Fibroblast of skin of left quadriceps (primary cell): ENCODE measurements at places on chromosomes 7 and 10.

DNA sequence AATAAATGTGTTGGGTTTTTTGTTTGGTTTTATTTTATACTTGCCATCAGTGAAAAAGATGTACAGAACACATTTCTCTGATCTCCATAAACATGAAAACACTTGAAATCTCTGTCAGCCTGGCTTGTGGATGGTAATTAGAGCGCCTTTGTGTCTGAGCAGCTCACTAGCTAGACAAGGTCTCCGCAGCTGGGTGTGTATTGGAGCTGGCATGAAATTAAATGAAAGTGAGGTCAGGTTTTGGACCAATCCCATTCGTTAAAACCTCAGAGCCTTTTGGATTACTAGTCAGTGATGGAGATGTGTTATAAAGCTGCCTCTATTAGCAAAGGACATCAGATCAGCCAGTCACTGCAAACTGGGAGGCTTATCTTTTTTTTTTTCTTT, 2.7 kb downstream of the FRAT1 start:
- DNase-seq: no peak

DNA sequence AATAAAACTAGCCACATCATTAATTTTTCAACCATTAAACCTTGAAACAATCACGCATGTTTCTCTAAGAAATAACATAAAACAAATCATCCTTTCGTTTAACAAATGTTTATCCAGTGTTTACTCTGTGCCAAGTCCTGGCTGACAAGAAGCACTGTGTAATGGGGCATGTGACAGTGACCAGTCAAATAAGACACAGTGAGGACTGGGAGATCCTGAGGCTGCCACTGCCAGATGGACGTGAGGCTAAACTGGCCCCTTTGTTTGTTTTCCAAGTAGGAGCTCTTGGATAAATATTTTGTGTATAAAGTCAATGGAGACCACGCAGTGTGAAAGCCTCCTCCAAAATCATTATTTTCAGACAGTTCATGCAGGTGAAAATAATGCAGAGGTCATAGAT, 626.2 kb downstream of the SUGCT start:
- no peak for DNase-seq

DNA sequence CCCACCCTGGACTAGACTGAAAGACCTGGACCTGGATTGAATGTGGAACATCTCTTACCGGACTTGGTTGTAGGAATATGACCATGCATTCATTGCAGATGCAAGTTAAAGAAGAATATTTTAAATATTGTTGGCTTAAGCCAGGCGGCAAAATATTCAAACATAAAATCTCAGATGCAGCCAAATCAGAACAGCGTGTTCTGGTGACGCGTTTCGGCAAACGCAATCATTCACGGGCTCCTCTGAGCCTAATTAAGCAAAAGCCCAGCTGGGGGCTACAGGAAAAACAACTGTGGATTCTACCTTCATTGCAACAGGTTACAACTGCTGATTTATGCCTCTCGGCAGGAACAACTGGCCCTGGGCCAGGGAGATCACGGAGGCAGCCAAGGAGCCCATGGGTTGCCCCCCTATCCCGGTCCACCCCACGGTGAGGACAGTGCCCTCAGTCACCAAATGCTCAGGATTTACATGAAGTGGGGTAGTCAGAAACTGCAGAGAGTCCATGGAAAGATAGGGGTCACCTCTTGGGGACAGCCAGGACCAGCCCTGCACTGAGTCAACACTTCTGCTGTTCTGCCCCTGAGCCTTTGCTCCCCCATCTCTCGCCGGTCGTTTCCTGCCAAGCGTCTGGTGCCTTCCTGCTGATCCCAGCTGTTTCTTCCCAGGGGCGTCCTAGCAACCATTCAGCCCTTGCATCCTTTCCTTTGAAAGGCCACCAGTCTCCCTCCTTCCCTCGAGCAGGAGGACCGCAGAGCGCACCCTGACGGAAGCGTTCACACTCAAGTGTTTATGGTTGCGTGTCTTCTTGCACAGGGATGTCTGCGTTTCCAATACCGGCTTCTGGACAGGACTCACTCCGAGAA, 64.4 kb upstream of the SFMBT2 start:
- no peak for DNase-seq

DNA sequence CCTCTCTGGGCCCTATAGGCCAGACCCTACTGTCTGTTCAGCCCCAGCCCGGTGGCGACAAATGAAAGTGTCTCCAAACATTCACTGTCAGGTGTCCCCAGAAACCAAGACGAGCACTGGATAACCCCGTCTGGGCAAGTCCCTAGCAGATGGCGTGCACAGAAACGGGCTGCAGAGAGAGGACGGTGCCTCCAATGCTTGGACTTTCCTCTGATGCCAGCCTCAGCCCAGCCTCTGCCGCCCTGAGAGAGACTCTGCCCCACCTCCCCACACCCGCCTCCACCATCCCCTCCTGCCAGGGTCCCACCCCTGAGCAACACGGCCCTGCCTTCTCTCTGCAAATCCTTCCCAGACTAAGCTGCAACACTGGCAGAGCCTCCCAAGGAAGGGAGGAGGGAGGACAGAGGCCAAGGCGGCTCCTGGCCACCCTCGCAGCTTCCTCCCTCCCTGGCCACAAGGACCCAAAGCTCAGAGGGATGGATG, 7.4 kb upstream of the LFNG start:
- no peak for DNase-seq

DNA sequence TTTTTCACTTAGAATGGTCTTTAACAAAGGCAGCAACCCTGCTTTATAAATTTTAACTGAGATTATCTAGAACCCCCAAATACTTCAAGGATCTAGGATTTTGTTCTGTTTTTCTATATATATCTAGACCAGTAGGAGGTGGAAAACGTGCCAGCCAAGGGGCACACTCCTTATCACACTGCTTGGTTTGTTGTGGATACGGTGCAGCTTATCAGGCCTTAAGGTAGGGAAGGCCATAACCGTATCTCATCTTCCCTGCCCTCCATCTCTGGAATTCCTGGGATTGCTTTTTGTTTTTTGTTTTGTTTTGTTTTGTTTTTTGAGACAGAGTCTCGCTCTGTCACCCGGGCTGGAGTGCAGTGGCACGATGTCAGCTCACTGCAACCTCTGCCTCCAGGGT, 75.4 kb downstream of the MPLKIP start:
- DNase-seq: no peak

- DNase-seq: peak; percentile 71
Observed at GRCh38 chr10:104337985-104338735, at the start of gene ITPRIP. Gene ITPRIP, minus strand, starts transcription at chr10:104338465. Its CDS starts 22,414 bp downstream, at chr10:104316051.

DNA sequence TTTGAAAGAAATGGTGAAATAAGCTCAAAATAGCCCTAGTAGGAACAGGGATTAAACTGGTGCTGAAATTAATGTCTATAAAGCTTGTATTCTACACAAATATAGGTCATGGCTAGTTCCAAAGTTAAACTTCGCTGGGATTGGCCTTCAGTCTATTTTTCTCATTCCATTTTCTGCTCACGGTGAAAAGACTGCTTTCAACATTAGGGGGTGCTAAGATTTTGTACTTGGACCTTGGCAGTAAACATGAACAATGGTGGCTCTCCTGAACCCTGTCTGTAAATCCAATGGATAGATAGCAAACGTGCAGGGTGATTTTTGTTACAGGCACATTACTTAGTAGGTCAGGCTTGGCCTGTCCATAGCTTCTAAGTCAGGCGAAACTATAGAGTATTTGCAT, 36.0 kb upstream of the RSU1 start:
- DNase-seq: no peak

DNA sequence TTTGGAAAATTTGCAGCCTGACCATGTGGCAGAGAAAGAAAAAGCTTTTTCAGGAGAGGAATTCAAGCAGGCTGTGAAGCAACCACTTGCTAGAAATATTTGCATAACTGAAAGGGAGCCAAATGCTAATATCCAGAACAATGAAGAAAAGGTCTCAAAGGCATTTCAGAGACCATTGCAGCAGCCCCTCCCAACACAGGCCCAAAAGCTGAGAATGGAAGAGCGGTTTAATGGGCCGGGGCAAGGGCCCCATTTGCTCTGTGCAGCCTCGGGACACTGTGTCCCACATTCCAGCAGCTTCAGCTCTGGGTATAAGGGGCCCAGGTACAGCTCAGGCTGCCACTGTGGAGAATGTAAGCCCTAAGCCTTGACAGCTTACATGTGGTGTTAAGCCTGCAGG, 918.1 kb upstream of the POT1 start:
- no peak for DNase-seq

DNA sequence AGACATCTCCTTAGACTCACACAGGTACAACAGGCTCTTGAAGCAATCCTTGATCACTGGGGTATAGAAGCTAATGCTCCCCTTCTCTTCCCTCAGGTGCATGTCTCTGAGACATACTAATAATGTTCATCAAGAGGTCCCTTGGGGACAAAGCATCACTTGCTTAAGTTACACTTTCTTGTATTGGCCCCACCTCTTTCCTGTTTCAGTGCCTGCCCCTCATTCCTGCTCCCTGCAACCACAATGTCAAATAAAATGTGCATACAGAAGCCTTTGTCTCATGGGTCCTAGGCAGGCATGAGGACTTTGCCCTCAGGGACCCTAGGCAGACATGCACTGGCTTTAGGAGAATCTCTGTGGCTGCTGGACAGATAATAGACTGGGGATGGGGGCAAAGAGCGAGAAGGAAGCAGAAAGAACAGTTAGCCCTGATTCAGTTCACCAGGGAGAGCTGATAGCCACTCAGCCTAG, 175.0 kb upstream of the NPY start:
- no peak for DNase-seq

DNA sequence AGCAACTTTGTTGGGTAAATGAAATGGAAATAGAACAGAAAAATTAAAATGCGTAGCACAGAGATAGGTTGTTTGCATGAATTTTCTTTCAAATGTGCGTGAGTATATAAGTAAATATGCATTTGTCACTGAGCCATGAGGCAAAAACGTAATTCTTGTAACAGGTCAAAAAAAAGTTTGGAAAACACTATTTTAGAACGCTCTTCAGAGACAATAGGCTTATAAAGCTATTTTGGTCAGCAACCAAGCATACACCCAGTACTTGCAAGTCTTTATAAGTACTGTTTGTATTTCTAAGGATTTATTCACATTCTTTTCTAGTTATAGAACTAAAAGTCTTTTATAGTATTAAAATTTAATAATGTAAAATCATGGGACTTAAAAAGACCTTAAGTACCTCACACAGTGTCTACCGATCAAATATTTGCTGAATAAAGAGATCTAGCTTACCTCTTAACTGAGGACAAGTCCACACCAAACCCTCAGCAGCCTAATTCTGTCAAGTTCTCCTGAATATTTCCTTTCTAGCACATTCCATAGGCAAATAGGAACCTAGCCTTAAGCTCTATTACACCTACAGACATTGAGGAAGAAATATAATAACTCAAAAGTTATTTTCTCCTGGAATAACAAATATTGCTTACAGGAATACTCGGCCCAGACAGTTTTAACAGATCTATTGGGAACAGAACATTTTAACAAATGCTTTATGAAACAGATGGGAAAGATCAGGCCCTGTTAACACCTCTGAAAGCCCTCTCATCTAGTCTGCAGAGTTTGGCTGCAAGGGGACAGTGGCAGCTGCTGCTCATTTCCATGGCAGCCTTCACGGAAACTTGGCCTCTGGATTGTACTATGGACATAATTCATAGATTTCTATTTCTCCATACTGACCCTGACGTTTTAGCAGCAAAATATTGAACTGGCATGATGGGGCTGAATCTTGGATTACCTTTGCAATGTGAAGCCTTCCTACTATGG, 8.8 kb downstream of the CRPPA start:
- DNase-seq: no peak

DNA sequence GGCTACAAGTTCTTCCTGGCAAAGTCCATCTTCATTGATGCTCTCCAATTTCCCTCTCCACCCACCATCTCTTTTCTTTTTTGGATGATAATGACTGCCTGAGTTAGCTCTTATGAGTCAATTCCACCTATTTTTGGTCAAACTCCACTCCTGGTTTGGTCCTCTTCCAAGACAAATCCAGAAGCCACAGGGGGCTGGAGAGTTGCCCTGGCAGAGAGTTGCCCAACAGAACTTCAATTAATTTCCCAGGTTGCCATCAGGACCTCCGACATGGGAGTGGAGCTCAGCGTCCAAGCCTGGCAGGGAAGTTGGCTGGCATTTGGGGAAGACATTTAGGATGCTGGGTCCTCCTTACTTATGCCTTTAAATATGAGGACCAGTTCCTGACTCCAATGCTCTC, 29.2 kb upstream of the KCNMA1 start:
- DNase-seq: no peak

- DNase-seq: no peak
Observed at GRCh38 chr10:3331187-3331586, 158.6 kb upstream of the PITRM1 start.

DNA sequence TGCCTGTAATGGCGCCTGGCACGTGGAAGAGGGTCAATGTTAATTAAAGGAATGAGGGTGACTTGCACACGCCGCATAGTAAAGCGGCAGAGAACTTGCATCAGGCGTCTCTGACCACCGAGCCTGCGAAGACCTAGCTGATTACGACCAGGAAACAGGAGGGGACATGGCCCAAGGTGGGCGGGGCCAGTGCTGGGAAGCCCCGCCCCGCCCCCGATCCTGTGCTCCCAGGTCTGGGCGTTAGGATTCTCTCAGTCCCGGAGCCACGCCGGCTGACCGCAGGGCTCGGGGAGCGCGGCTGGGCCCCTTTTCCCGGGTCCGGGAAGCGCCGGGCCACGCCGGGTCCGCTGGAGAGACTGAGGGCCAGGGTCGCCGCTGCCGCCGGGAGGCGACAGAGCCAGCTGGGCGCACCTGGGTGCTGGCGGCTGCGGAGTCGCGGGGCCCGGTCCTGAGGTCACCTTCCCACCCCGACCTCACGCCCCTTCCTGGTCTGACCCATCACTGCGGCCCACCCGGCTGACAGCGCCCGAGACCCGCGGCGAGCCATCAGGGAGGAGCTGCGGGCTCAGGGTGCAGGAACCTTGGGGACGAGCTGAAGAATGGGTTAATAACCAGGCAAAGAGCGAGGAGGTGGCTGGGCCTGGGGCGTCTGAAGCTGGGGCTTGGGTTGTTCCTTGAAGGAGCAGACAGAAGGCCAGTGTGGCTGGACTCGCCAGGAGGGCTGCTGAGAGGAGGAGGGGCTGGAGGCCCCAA, 23.0 kb upstream of the GRID1 start:
- DNase-seq: no peak

DNA sequence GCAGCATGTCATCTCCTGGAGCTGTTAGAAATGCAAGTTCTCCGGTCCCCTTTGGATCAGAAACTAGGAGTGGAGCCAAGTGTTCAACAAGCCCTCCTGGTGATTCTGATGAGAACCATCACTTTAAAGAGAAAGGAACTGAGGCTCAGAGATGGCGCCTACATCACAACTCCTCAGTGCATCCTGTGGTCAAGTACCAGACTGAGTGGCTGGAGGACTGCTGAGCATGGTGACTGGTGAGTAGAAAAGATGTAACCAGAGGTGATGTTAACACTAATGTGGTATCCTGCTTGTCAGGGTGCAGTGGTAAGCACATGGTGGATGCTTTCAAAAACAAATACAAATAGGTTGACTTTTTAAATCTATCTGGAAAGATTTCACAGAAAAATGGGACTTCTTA, 3.5 kb upstream of the OIT3 start:
- DNase-seq: no peak

- peak; percentile 12 for DNase-seq
Observed at GRCh38 chr10:91944880-91945630, 21.5 kb downstream of the BTAF1 start.

- DNase-seq: no peak
Observed at GRCh38 chr10:113612154-113612553, 51.7 kb downstream of the NRAP start.
